Erythroblast (primary cell): ENCODE measurements at places on chromosomes 3 and 15.
A peak's percentile ranks its signal among the peaks of the same experiment; 100 is the strongest.

- peak; percentile 23 for DNase-seq
These were observed 520.4 kb downstream of the FOXP1 start for GRCh38 chr3:71062952-71063772.

GRCh38 chr3:127213381-127213918 lies 20.5 kb downstream of the PRR23E start:
- no peak for DNase-seq

- DNase-seq = peak; percentile 16
These were observed 61.9 kb downstream of the BTLA start for GRCh38 chr3:112437146-112438022.

DNA sequence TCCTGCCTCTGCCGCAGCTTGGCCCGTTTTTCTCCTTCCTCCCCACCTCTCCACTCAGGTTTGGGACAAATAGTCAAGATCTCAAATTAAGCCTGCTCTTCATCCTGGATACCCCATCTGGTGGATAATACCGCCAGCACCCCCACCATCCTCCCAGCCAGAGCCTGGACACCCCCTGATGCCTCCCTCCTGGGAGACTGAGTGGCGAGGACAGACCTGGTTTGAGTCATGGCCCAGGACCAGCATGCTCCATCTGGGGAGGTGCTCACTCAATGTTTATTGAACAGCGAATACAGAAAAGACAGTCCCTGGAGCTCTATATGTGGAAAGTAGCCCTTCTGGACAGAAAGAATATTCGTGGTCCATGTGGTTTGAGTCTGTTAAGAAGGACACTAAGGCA lies 23.3 kb downstream of the CTSH start:
- DNase-seq = no peak

GRCh38 chr3:24196526-24196925 lies 251.4 kb downstream of the NR1D2 start:
- no peak for DNase-seq

DNA sequence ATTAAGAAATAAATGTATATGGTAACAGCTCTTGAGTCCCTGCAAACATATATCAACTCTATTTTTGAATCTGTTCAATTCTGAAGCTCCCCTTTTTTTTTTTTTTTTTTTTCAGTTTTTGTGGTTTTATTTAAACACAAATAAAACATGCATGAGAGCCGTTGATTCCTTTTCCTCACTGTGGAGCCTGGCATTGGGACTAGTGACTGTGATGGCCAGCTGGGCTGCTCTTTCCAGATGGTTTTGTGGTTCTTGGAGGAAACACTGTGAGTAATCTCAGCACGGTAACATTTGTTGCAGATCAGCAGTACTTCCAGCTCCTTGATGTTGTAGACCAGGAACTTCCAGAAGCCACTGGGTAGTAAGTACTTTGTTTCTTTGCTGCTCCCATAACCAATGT lies 15.9 kb downstream of the EMC7 start:
- no peak for DNase-seq

DNA sequence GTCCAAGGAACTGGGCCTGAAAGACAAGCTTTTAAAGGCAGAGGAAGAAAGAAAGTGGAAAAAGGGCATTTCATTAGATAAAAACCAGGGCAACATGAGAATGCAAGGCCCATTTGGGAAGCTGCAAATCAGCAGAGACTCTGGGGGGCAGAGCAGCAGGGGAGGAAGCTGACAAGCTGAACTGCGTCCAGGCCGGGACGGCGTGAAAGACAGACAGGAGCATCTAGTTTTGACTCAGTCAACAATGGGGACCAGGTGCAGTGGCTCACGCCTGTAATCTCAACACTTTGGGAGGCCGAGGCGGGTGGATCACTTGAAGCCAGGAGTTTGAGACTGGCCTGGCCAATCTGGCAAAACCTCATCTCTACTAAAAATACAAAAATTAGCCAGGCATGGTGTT lies 69.9 kb downstream of the CDC25A start:
- DNase-seq = no peak

DNA sequence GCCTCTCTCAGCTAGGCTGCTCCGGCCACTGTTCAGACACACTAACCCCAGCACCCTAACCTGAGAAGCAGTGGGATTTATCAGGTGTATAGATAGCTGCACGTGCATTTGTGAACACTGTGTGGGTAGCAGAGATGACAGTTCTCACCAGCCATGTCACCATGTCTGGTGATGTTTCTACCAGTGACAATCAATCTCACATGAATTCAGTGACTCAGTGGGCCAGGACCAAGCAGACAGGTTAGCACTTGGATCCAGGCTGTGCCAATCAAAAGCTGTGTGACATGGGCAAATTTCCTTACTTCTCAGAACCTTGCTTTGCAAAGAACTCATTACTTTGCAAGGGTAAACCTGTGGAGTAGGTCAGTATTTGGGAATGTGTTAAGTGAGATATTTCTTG lies 65.3 kb upstream of the GATM start:
- no peak for DNase-seq
